ENCODE measurements at places on chromosomes 3 and 15. TPM values are rescaled to one million over a fixed set of nuclear protein-coding genes. Genes with fewer than 3 reads are reported as not detected.

- H3K4me1 ChIP-seq: peaks cover 6% of the 10 kb centered on the region
- H3K27ac ChIP-seq: no peak overlapping the region
- no peak overlapping the region for H3K4me3 ChIP-seq
- H3K36me3 ChIP-seq: no peaks in the 10 kb centered on the region
These were observed 71.4 kb downstream of the ISG20 start for GRCh38 chr15:88710027-88710715.

GRCh38 chr15:40902605-40903561, 8.6 kb downstream of the VPS18 start:
- H3K36me3 ChIP-seq: peaks cover 2% of the 10 kb centered on the region
- H3K4me1 ChIP-seq: peaks cover 11% of the 10 kb centered on the region
- peak overlapping the region; percentile 15 for H3K4me3 ChIP-seq

GRCh38 chr3:29854821-29855220, 574.0 kb downstream of the RBMS3 start:
- no peak overlapping the region for H3K27ac ChIP-seq
- DNase-seq: no peak
- H3K4me1 ChIP-seq: peaks cover 7% of the 10 kb centered on the region
- no peak overlapping the region for H3K4me3 ChIP-seq
- H3K27me3 ChIP-seq: no peaks in the 10 kb centered on the region
- peaks cover 8% of the 10 kb centered on the region for H3K36me3 ChIP-seq

GRCh38 chr15:82917249-82917648, 35.3 kb downstream of the HOMER2 start:
- H3K4me3 ChIP-seq: no peak overlapping the region
- no peak for DNase-seq
- H3K4me1 ChIP-seq: no peaks in the 10 kb centered on the region
- H3K36me3 ChIP-seq: no peaks in the 10 kb centered on the region

- H3K36me3 ChIP-seq: no peaks in the 10 kb centered on the region
- H3K27ac ChIP-seq: no peak overlapping the region
- H3K27me3 ChIP-seq: no peaks in the 10 kb centered on the region
- no peak overlapping the region for H3K4me3 ChIP-seq
- peaks cover 21% of the 10 kb centered on the region for H3K4me1 ChIP-seq
These were observed 267.7 kb downstream of the PTPRG start for GRCh38 chr3:61828880-61829721.

- H3K4me1 ChIP-seq: no peaks in the 10 kb centered on the region
- no peak for DNase-seq
- peaks cover 3% of the 10 kb centered on the region for H3K36me3 ChIP-seq
- H3K27ac ChIP-seq: no peak overlapping the region
These were observed 10.5 kb downstream of the CDIN1 start for GRCh38 chr15:36589971-36590370.

- H3K27me3 ChIP-seq: no peaks in the 10 kb centered on the region
- no peaks in the 10 kb centered on the region for H3K4me1 ChIP-seq
- no peak for DNase-seq
- H3K27ac ChIP-seq: no peak overlapping the region
These were observed 100.0 kb downstream of the OXNAD1 start for GRCh38 chr3:16364963-16365362.

DNA sequence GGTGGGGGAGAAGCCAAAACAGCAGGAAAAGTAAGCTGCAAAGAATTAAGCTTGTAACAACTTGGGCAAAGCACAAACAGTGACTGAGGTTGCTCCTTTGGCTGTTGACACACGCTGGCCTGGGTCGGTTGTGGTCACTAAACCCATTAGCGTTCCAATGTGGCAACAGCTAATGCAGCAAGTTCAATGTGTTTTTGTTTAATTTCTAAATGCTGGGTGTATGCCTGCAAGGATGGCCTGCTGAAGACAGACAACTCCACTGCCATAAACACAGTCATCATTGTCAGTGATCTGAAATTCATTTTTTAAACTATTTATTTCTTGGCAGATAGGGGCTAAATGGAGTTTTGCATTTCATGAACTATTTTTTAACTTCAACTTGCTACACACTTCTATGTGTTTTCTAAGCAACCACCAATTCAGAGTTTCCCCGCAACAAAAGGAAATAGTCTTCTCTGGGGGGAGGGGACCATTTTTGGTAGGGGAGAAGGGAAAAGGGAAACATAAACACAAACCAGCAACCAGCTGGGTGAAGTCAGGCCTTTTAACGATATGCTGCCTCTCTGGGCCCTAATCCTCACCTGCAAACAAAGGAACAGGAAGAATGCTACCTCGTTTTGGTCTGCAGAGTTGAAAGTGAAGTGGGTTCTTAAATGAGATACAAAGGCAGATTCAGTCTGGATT, 34.8 kb upstream of the WNT5A start:
- H3K36me3 ChIP-seq: no peaks in the 10 kb centered on the region
- H3K4me1 ChIP-seq: peaks cover 27% of the 10 kb centered on the region
- H3K4me3 ChIP-seq: no peak overlapping the region

DNA sequence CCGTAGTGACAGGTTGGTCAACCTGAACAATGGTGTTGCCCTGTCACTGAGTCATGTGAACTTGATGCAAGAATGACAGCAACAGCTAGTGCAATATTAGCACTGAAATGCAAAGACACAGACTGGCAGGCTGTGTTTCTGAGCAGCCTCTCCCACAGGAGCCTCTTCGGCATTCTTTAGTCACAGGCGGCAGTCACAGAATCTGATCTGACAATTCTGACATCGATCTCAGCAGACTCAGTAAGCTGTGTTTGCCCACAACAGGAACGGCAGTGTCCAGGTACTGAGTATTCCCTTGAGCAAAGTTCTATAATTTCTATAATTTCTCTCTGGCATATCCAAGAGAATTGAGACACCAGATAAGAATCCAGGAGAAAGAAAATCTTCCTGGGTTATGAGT, 776.8 kb downstream of the GRM7 start:
- H3K27ac ChIP-seq: no peak overlapping the region
- no peak overlapping the region for H3K4me3 ChIP-seq
- DNase-seq: no peak
- H3K4me1 ChIP-seq: no peaks in the 10 kb centered on the region
- no peaks in the 10 kb centered on the region for H3K27me3 ChIP-seq

DNA sequence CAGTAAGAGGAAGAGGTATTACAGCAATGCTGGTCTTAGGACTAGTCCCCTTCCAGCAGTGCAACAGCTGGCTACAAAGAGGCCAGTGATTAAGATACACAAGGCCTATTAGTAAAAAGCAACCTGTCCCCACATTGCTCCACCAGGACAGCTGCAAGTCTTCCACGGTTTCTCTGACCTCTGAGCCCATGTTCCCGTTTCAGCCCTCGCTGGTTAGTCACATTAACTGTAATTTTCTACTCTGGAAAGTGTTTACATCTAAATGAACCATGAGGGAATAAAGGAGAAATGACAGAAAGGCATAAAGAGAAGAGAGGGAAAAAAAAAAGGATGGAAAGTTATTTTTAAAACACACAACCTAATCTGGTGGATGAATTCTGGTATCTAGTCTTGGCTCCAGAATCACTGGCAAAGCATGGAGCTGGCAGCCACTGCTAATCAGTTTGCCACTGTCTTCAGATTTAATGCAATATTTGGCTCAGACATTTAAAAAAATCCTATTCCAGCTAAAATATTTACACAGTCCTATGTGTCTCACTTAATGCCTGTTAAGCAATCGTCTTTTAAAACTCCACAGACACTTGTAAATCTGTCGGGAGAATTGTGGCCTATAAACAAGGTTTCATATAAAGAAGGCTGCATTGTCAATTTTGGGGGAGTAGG, 154.9 kb downstream of the GREM1 start:
- DNase-seq: no peak
- H3K27me3 ChIP-seq: no peaks in the 10 kb centered on the region
- no peaks in the 10 kb centered on the region for H3K36me3 ChIP-seq
- peaks cover 5% of the 10 kb centered on the region for H3K4me1 ChIP-seq
- H3K27ac ChIP-seq: no peak overlapping the region

DNA sequence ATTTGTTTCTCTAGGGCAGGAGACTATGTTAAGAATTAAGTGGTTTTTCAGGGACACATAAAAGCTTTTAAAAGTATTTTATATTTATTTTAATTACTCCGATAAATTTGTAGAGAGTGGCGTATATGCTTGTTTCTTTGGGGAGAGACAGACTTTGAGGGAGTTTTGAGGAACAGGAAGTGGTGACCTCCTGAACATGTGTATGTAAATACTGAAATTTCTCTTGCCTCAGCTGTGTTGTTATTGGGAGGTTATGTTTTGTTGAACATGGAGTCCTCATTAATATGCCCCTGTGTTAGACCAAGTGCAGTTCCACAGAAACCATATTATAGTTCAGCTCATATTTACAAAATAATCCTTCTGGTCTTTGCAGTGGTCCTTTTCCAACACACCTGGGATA, 41.8 kb upstream of the UTS2B start:
- no peak for DNase-seq
- H3K27ac ChIP-seq: no peak overlapping the region
- no peak overlapping the region for H3K4me3 ChIP-seq
- H3K36me3 ChIP-seq: peaks cover 7% of the 10 kb centered on the region
- H3K4me1 ChIP-seq: peaks cover 6% of the 10 kb centered on the region

DNA sequence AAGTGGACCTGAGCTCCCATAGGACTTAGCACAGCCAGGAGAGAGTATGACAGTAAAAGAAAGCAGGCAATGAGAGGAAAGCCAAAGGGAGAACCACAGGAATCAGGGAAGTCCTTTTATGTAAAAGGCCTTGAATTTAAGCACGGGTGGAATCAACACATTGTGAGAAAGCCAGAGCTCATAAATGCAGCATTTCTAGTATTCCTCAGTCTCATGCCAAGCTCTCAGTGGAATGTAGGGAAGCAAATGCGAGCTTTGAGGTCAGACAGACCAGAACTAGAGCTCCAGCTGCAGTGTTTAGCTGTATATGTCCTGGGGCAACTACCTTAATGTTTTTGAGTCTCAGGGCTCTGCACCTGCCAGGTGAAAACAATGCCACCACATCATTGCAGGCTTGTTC, 132.1 kb upstream of the TRIM42 start:
- no peak for DNase-seq
- H3K27ac ChIP-seq: no peak overlapping the region
- no peaks in the 10 kb centered on the region for H3K36me3 ChIP-seq
- no peak overlapping the region for H3K4me3 ChIP-seq
- H3K4me1 ChIP-seq: no peaks in the 10 kb centered on the region
- H3K27me3 ChIP-seq: no peaks in the 10 kb centered on the region

DNA sequence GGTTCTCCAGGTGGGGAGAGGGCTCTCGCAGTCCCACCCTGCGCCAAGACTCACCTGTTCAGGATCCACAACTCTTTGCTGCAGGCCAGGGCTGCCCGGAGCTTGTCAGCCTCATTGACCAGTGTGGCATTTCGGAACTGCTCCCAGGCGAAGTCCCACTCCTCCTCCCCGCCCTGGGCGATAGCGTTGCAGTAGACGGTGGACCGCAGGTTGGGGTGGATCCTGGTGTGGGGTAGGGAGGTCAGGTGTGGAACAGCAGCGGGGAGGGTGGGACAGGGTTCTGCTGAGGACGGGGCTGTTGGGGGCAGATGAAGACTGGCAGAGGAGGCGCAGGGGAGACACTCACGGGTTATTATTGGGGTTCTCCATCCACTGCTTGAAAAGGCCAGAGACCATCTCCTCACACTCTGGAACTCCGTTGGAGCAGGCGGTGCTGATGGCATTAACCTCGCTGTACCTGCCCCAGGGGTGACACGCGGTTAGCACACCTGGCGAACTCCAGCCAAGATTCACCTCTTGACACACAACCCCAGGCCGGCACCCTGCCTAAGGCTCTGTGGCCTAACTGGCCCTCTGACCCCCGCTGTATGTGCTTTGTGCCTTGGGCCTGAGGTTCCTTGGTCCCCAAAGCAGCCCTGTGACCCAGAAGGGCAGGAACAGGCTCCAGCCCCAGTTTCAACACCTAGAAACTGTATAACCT, 16.1 kb downstream of the MESP2 start:
- H3K27ac ChIP-seq: no peak overlapping the region
- no peak overlapping the region for H3K4me3 ChIP-seq
- H3K36me3 ChIP-seq: peaks cover 5% of the 10 kb centered on the region
- no peaks in the 10 kb centered on the region for H3K4me1 ChIP-seq
- DNase-seq: no peak

DNA sequence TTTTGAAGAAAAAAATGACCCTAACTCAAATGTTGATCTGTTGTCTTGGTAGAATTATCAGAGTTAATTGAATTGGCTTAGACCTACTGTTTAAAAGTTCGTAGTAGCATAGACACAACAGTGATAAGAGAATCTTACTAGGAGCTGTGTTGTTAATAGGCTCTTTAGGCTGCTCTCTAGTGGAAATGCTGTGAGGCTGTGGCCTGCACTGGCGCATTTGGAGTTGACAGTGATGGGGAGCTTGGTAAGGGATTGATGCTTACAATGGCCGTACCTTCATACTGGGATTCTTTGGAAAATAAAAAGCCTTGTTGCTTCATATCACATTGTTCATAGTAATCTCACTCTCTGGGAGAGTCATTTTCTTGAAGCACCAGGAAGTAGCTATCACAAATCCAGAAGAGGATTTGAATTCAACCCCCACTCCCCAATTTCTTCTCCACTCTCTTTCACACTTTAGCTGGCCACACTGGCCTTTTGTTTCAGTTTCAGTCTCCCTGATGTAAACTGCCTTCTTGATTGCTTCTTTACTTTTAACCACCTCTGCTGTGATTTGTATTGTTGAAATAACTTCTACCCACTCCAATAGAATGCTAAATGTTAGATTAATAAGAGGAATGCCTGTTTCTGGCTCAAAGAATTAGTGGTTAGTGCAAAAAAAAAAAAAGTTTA, 56.6 kb downstream of the CEP63 start:
- no peak for DNase-seq
- H3K4me3 ChIP-seq: no peak overlapping the region
- H3K27ac ChIP-seq: peak overlapping the region; percentile 38
- no peaks in the 10 kb centered on the region for H3K27me3 ChIP-seq

- peak overlapping the region; percentile 13 for H3K27ac ChIP-seq
- no peaks in the 10 kb centered on the region for H3K27me3 ChIP-seq
- H3K4me1 ChIP-seq: no peaks in the 10 kb centered on the region
- no peak overlapping the region for H3K4me3 ChIP-seq
- no peak for DNase-seq
These were observed 15.6 kb downstream of the LRRK1 start for GRCh38 chr15:100934726-100935125.

DNA sequence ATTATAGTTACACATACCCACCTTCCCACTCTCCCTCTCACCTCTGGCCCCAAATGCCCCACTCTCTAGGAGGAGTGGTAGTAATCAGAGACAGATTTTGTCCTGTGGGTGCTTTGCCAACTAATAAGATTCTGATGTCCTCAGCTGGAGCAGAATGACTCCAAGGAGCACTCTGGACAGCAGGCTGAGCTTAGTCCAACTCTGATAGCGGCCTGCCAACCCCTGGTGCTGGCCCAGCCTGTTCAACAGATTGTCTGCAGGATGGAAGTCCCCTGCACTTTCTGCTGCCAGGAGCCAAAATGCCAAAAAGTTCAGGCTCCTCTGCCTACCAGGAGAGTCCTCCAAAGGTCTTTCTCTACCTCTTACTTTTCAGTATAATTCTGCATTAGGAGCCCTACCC, 160.5 kb upstream of the UMPS start:
- peaks cover 4% of the 10 kb centered on the region for H3K4me1 ChIP-seq
- no peak for DNase-seq
- H3K4me3 ChIP-seq: no peak overlapping the region
- H3K27ac ChIP-seq: no peak overlapping the region

CFAP44 gene
- 11.1 TPM for total RNA-seq

PPP1R14D gene
- not detected for total RNA-seq

SPINT1 gene
- 1.3 TPM for total RNA-seq

All from neural crest cell (in vitro differentiated cells).